Stimulated activated CD8-positive, alpha-beta memory T cell treated with anti-CD3 and anti-CD28 coated beads, Interleukin-7, amount 100 ng/mL, for 1 hour (primary cell): ENCODE measurements at places on chromosomes 1 and 21.

GRCh38 chr1:1034439-1034781 lies 14.5 kb downstream of the AGRN start:
- no peak for DNase-seq

GRCh38 chr21:28770867-28771661 lies 221.6 kb downstream of the LTN1 start:
- no peak for DNase-seq

DNA sequence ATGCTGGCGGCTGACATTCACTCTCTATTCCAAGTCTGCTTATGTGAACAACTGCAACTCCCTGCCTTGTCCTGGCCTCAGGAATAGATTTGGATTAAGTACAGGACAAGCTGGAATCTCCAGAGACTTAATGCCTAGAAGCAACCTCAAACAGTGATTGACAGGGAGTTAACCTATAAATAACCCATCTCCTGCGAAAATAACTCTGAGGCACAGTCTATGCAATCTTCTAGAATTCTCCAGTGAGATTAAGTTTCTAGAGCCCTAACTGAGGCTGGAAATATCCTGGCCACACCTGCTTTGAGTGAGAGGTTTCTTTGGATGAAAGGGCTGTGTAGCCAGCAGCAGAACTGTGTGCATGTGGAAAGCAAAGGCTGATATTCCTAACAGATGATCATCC lies 25.3 kb upstream of the ATP1A1 start:
- no peak for DNase-seq

- DNase-seq: no peak
Observed at GRCh38 chr1:170630977-170631376, 33.0 kb upstream of the PRRX1 start.

- DNase-seq: no peak
Observed at GRCh38 chr1:223700942-223701637, 11.2 kb upstream of the CAPN2 start.

GRCh38 chr1:157505481-157506272 lies 46.6 kb downstream of the FCRL5 start:
- DNase-seq: no peak

- no peak for DNase-seq
Observed at GRCh38 chr21:38144193-38144592, 112.6 kb upstream of the KCNJ15 start.

- no peak for DNase-seq
Observed at GRCh38 chr1:41856151-41856943, 62.4 kb downstream of the HIVEP3 start.

DNA sequence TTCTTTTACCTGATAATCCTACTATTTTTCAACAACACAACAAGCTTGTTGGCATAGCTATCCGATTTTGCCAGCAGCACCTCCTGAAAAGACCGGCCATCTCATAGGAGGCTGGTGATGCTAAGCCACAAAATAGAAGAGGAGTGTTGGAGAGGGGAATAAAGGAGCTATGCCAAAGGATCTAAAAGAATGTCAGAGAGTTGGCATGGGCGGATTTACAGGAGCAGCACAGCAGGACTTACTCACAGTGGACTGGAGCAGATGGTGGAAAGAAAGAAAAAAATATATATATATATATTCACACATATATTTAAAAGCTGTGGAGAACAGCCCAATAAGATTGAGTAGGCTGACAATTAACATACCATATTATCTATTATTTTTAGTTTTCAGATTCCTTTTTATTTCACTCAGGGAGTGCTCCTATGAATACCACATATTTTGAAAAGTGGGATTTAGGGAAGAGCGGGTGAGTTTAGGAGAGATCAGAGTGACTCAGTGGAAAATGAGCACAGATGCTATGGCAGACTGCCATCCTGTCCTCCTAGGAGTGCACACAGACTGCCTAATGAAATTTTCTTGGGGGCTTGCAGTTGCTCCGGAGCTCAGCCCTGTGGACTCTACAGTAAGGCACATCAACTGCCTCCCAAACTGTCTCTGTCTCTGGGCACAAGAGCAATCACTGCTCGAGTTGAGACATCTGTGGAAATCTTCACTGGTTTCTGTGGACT lies 394.4 kb upstream of the CHRM3 start:
- no peak for DNase-seq

- DNase-seq: no peak
Observed at GRCh38 chr21:44944596-44944995, 4.8 kb downstream of the SLX9 start.

GRCh38 chr1:175254190-175254589 lies 61.6 kb upstream of the KIAA0040 start:
- DNase-seq: no peak

DNA sequence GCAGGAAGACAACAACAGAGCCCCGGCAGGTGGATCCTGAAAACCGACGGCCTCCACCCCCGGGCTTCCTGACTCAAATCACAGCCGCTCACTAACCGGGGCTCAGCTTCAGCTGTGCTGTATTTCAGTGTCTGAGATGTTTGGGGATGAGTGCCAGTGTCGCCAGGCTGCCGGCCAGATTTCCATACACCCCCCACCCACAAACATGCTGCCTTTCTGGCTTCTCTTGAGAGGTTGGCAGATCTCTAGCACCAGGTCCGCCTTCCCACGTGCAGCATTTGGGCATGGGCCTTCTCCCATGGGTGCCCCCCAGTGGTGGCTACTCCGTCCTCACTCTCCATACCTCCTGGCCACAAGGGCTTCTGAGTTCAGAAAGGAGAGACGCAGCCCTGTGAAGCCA lies 34.8 kb downstream of the KCNAB2 start:
- no peak for DNase-seq

DNA sequence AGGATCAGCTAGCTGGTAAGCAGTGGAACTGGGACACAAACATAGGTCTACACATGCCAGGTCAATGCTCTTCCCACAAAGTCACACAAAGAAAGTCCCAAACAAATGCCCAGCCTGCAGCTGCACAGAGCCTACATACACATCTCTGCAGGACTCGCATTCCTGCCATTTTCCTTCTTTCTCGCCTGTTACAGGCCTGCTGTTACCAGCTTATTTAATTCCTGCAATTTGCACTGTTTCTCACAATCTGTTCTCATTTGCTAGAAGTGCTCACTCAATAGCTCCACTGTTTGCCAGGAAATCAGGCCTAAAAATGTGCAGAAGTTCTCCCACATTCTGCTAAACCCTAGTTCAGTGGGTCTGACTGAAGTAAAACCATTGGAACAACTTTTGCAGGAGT lies 362.6 kb upstream of the C1orf87 start:
- DNase-seq: no peak
